ENCODE measurements at places on chromosomes 12 and 14.

- peak; percentile 77 for DNase-seq
Measured at GRCh38 chr12:49094160-49094974, at the start of gene DHH. Gene DHH, minus strand, starts transcription at chr12:49094801. Its CDS starts 289 bp downstream, at chr12:49094512.

DNA sequence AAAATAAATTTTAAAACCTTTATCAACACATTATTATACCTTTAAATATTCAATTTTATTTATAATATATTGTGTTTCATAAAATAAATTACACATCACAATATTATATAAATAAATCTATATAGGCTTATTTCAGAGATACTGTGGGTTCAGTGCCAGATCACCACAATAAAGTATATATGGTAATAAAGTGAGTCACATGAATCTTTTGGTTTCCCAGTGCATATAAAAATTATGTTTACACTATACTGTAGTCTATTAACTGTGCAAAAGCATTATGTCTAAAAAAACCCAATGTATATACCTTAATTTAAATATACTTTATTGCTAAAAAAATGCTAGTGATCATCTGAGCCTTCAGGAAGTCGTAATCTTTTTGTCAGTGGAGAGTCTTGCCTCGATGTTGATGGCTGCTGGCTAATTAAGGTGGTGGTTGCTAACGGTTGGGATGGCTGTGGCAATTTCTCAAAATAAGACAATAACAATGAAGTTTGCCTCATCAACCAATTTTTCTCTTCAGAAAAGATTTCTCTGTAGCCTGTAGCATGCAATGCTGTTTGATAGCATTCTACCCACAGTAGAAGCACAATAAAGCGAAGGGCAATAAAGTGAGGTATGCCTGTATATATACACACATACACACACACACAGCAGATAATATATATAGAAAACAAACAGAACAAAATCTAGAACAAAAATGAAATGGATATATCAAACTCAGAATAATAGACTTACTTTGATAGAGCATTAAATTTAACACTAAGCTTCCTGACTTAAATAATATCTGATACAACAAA is 32.4 kb downstream of the CCDC59 start:
- no peak for DNase-seq

- DNase-seq = no peak
Measured at GRCh38 chr12:124848621-124849380, 14.9 kb downstream of the SCARB1 start.

DNA sequence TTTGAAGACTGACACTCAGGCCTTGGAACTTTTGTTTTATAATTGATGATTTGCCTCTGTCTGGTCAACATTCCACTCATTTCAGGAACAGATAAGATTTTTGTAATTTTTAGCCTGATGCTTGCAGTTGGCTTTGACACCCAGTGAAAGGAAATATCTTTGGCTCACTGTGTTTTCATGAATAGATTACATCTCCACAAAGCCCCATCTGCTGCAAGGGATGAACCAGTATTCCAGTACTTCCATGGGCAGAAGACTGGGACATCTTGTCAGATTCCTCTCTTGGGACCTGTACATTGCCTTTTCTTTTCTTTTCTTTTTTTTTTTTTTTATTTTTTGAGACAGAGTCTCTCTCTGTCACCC is 28.4 kb downstream of the GSG1 start:
- DNase-seq = no peak

DNA sequence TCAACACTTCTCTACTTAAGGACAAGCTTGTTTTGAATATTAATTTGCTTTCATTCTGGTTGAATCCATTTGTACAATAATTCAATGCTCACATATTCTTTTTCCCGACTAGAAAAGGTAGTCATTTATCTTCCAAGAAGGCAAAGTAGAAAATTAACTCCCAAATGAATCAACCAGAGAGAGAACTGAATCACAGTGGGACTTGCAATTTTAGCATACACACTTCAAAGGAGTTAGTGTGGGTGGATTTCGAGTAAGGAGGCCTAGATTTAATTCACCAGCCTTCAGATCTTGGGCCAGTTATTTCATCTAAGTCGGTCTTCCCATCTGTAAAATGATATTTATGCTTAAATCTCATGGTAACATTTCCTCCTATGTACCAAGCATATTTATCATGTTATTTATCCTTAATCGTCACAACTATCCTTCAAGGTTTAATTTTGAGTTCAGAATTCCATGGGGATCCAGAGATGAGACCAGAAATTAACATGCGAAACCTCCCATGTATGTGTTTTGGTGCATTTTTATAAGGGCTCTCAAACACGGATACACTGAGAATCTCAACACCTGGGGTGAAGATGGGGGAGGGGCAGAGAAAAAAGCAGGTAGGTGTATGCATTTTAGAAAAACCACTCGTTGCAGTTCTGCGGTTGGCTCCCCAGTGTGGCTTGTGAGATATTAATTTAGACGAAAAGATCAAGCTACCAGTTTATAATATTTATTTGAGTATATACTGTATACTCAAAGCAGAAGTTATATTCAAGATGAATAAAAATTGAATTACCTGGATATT is 38.9 kb upstream of the IL22 start:
- no peak for DNase-seq

GRCh38 chr12:122964439-122965257 is 1.6 kb downstream of the ABCB9 start:
- DNase-seq = no peak

DNA sequence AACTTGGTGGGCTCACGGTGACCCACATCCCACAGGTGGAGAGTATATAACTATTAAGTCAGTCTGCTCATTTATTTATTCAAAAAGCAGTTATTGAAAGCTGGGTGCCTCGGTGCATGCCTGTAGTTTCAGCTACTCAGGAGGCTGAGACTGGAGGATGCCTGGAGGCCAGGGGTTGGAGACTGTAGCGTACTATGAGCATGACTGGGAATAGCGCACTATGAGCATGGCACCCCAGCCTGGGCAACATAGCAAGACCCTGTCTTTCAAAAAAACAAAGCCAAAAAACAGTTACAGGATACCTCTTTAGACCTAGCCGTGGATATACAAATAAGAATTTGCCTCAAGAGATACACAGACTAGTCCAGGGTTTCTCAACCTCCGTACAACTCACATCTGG is 139.8 kb downstream of the ZFP36L1 start:
- DNase-seq = no peak

GRCh38 chr14:49732896-49733295 is 35.1 kb upstream of the KLHDC2 start:
- DNase-seq = no peak

DNA sequence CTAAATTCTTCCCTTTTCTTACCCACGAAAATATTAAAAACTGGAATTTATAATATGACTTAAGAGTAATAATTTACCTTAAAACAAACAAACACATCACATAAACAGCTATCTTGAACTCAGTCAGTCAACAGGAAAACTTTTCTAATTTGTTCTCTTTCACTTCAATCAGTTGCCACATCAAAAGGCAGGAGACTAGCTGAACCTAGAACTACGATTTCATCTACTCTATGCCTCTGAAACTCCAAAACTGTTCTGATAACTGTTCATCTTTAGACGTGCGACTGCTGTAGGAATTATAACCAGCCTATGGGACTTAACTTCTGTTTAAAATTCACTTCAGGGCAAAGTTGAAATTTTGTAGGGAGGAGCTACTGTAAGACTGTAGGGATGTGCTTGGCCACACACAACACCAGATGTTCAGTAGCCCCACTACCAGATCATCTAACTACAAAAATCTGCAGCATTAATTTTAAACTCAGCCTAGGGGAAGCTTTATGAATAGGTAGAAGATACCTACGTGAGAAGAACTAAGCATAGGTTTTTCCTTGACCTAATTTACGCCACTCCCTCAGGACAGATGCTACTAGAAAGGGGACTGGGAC is 7.6 kb upstream of the RAD51AP1 start:
- no peak for DNase-seq

DNA sequence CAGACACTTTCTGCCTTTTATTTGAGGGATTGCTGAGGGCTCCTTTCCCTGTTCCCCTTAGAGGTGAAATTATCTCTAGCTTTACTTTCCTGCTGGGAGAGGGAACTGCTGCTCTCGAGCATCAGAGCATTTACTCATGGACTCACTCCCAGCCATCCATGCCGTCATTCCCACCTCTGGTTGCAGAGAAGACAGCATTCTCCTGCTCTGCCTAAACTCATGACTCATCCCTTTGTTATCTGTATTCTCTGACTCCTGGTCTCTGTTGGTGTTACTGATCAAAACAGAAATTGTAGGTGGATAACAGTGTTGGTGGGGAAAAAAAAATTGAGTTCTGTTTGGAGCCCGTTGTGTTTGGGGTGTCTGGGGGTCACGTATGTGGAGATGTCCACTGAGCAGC is 159.3 kb downstream of the TTC8 start:
- no peak for DNase-seq

GRCh38 chr14:23930742-23931141 is 22.8 kb upstream of the DHRS4 start:
- DNase-seq = no peak

- no peak for DNase-seq
Measured at GRCh38 chr12:104742551-104743201, 215.4 kb downstream of the SLC41A2 start.

DNA sequence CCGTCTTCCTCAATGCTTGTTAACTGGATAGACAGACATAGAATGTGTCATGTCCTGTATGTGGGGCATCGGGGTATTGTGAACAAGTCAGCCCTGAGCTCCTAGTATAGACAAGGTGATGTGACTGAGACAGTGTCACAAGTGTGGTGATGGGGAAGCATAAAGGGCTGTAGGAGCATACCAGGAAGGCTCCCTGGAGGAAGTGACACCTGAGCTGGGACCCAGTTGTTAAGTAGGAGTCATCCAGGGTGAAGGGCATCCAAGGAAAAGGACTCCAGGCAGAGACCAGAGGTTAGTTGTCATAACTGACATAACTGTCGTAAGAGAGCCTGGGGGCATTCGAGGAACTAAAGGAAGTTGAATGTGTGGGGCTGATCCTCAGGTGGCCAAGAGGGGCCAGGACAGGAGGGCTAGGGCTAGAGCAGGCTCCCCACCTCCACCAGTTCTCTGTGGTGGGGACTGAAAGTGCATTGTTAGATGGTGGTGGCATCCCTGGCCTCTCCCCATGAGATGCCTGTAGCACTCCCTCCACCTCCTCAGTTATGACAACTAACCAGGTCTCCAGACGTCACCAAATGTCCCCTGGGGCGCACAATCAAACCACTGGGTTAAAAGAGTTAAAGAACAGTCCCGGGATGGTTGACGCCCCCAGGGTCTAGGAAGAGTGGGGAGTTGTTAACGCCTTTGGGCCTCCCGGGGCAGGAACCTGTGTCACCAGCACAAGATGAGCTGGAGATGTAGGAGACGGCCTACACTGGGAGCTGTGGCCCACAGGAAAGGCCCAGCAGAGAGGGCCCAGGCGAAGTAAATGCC is 2.4 kb downstream of the FICD start:
- no peak for DNase-seq

GRCh38 chr12:76649099-76649498 is 89.5 kb upstream of the OSBPL8 start:
- no peak for DNase-seq

All from GM23338 (cell line).